ENCODE measurements at places on chromosomes 13 and 19.

- DNase-seq = no peak
Measured at GRCh38 chr13:93522501-93522900, 295.9 kb downstream of the GPC6 start.

DNA sequence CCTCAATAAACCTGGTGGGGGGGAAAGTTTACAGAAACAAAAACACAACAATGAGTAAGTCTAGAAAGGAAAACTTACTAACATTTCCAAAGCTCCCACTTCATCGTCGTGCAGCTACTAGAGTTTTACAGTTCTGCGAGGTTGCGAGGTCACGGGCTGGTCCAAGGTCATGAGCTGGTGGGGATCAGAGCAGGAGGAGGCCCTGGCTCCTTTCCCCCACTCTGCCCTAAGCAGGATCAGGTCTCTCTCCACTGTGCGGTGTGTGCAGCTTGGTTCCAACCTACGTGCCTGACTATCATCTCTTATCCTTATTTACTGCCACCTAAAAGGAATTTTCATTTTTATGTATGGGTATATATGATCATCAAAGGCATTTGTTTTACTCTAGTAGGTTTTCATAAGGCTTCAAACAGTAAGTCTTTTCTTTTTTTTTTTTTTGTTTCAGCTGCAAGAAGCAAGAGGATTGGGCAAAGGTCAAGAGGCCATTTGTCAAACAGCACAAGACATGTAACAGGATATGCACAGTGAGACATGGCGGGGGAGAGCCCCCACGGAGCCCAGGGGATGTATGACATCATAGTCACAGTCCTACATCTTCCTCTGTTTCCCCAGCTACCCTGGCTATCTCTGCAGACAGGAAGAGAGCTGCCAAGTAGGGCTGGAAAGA is 76.6 kb upstream of the POMP start:
- peak; percentile 25 for DNase-seq

GRCh38 chr13:39273953-39274738 is 235.9 kb downstream of the NHLRC3 start:
- no peak for DNase-seq

GRCh38 chr13:113933901-113934300 is 40.0 kb downstream of the C13orf46 start:
- DNase-seq = no peak

GRCh38 chr19:19746286-19747213 is 13.6 kb upstream of the ZNF14 start:
- no peak for DNase-seq

DNA sequence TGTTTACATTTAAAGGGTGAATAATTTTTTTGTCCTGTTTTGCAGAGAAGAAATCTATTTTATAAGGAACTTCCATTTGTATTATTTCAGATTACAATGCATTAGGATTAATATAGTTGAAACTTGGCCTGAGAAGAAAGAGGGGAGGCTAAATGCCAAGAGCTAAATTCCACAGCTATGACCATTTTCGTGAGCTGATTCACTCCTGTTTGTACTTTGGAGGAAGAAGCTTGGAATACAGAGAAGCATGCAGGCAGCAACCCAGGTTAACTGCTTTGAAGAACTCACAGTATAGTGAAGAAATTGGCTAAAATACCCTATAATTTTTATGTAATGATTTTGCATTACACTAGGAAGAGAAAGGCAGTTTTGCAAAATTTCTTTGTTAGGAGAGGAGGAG is 309.4 kb upstream of the KLF12 start:
- DNase-seq = no peak

GRCh38 chr19:533364-534058 is 2.0 kb downstream of the CDC34 start:
- DNase-seq = no peak

GRCh38 chr13:24745861-24746617 is 17.9 kb upstream of the RNF17 start:
- DNase-seq = no peak

DNA sequence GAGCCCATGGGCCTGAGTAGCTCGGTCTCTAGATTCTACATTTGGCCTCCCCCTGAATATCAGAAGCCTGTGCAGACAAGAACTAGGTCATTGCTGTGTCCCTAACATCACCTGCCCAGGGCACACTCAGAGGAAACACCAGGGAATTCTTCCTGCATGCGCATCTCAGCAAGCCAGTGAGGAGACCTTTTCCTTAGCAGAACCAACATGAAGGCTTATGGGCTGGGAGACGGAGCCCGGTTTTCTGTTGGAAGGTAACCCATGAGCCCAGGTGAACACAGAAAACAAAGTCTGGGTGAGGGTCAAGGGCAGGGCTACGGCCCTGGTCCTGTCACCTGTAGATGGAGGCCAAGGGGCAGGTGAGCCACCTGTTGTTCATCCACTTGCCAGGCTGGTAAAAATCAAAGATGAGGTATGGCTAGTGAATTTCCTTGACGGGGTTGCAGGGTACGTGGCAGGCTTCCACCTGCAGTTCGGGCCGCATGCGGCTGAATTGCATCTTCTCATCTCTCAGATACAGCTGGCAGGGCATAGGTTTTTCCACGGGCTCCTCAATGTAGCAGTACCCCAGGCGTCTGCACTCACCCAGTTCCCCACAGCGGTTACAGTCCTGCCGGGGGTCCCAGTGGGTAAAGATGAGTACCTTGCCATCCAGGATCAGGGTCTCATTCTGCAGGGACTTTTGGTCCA is 3.6 kb upstream of the FAM187B start:
- no peak for DNase-seq

GRCh38 chr19:47020992-47021496 is 1.4 kb downstream of the NPAS1 start:
- no peak for DNase-seq

DNA sequence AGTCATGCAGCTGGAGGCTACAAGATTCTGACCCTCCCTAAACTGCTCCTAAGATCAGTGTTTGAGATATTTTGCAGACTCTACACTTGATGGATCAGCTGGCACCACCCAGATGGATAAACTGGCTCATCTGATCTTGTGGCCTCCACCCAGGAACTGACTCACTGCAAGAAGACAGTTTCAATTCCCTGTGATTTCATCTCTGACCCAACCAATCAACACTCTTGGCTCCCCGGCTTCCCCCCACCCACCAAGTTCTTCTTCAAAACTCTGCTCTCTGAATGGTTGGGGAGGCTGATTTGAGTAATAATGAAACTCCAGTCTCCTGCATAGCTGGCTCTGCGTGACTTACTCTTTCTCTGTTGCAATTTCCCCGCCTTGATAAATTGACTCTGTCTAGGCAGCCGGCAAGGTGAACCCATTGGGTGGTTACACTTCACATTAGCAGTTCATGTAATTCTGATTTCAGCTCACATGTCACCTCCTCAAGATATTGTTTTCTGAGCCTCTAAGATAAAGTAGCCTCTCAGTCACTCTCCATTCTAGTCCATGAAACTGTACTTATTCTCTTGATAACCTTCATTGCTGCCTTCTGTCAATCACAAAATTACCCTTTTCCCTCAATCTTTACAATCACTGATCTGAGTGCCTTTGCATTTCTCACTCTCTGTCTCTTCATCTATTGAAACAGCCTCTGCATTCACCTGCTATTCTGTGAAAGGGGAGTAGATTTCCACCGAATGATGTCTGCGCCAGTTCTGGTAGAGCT is 9.9 kb upstream of the FPR3 start:
- peak; percentile 80 for DNase-seq

GRCh38 chr13:20342311-20342710 is 110.2 kb upstream of the GJB6 start:
- no peak for DNase-seq

- DNase-seq = no peak
Measured at GRCh38 chr19:29293292-29293691, 80.3 kb upstream of the UQCRFS1 start.

DNA sequence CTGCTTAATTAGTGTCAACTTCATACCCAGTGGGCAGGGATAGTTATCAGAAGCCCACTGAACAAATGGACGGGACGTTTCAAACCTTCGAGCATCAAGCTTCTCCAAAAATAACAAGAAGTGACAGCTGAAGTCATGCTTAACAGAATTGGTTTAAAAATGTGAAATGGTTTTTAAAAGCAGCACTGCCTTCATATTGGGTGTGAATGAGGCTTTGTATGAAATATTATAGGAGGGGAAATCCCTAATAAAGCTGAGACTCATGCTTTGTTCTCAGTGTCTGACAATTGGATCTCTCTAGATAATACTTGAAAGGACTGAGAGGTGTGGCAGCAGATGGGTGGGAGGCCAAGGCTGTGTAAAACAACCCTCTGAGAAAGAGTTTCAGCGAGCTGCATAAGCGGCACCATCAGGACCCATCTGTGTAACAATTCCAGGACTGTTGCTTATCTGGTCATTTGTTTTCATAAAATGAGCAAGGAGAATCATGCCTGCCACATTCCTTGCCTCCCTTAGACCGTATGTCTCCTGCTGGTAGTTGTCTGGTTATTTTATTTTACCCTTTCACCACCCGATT is 667.7 kb downstream of the DIAPH3 start:
- DNase-seq = no peak

Data from stimulated activated CD4-positive, alpha-beta T cell treated with anti-CD3 and anti-CD28 coated beads, Interleukin-1b, Interleukin-23, amount 100 ng/mL, for 48 hours (primary cell).